ENCODE measurements at places on chromosomes 12 and 14. TPM values are rescaled to one million over a fixed set of nuclear protein-coding genes. Genes with fewer than 3 reads are reported as not detected.

Gene GDF3
- total RNA-seq = not detected

Gene GALC
- 53.4 TPM for total RNA-seq

Gene AJUBA
- 32.0 TPM for total RNA-seq

Gene ATP23
- 10.9 TPM for total RNA-seq

Gene SLC10A1
- not detected for total RNA-seq

Gene CLEC4A
- 1.2 TPM for total RNA-seq

Gene SLC15A5
- not detected for total RNA-seq

Gene BIN2
- 4.2 TPM for total RNA-seq

Gene ZBTB1
- total RNA-seq = 65.2 TPM

Gene PIP4P1
- total RNA-seq = 27.3 TPM

Gene SSPN
- 41.0 TPM for total RNA-seq

Gene VRK1
- 40.1 TPM for total RNA-seq

Gene TBC1D30
- 17.1 TPM for total RNA-seq

Gene RIMKLB
- total RNA-seq = 132 TPM
